ENCODE measurements at places on chromosomes 16 and 17.

DNA sequence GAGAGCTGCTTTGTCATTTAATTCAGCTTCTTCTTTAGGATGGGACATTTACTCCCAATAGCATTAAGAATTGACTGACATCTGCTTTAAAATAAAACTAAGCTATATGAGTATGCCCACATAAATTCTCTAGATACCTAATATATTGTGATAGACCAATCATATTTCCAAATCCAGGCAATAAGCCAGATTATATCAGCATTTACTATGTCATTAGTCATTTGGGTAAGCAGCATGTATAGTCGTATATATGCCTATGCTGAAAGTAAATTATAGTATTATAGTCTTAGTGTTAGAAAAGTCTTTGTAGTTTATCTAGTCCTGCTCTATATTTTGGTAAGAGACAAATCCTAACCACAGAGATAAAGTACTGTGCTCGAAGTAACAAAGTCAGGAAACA lies 958.1 kb downstream of the KCNJ2 start:
- no peaks in the 10 kb centered on the region for H3K36me3 ChIP-seq
- no peaks in the 10 kb centered on the region for H3K27me3 ChIP-seq
- H3K4me1 ChIP-seq, result no peaks in the 10 kb centered on the region
- H3K4me3 ChIP-seq, result no peak overlapping the region
- no peak for DNase-seq

GRCh38 chr16:47018223-47018891 lies 44.9 kb upstream of the DNAJA2 start:
- no peaks in the 10 kb centered on the region for H3K27me3 ChIP-seq
- no peaks in the 10 kb centered on the region for H3K36me3 ChIP-seq
- H3K4me1 ChIP-seq, result no peaks in the 10 kb centered on the region
- no peak overlapping the region for H3K4me3 ChIP-seq
- H3K27ac ChIP-seq, result no peak overlapping the region

- peaks cover 12% of the 10 kb centered on the region for H3K4me1 ChIP-seq
- no peak overlapping the region for H3K4me3 ChIP-seq
- no peaks in the 10 kb centered on the region for H3K36me3 ChIP-seq
- no peak for DNase-seq
These were observed 20.6 kb upstream of the COL1A1 start for GRCh38 chr17:50221864-50222545.

GRCh38 chr16:57798953-57799599 lies 3.2 kb downstream of the KIFC3 start:
- no peak overlapping the region for H3K27ac ChIP-seq
- peaks cover 42% of the 10 kb centered on the region for H3K36me3 ChIP-seq
- H3K4me3 ChIP-seq, result no peak overlapping the region
- no peaks in the 10 kb centered on the region for H3K27me3 ChIP-seq
- peaks cover 72% of the 10 kb centered on the region for H3K4me1 ChIP-seq
- no peak for DNase-seq

- no peaks in the 10 kb centered on the region for H3K27me3 ChIP-seq
- H3K4me3 ChIP-seq, result no peak overlapping the region
- peaks cover 2% of the 10 kb centered on the region for H3K36me3 ChIP-seq
- H3K27ac ChIP-seq, result peak overlapping the region; percentile 72
These were observed 177.9 kb downstream of the SEC14L1 start for GRCh38 chr17:77318491-77319210.

DNA sequence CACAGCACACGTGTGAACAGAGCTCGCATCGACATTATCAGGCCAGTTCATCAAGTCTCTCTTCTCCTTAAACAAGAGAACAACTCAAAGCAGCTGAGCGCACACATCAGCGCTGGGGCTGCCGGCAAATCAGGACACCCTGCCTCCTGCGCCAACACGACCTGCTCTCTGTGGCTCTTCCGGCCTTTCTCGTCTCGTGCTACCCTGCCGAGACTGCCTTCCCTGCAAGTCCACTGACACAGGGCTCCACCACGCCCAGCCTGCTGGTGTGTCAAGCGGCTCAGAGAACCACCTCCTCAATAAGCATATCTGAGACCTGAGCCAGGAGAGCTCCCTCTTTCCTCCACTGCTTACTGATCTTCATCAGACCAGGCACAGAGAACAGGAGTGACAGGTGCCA lies 96.9 kb downstream of the ZNF778 start:
- H3K4me3 ChIP-seq, result no peak overlapping the region
- H3K4me1 ChIP-seq, result peaks cover 46% of the 10 kb centered on the region
- no peaks in the 10 kb centered on the region for H3K27me3 ChIP-seq
- H3K27ac ChIP-seq, result no peak overlapping the region
- peaks cover 44% of the 10 kb centered on the region for H3K36me3 ChIP-seq

DNA sequence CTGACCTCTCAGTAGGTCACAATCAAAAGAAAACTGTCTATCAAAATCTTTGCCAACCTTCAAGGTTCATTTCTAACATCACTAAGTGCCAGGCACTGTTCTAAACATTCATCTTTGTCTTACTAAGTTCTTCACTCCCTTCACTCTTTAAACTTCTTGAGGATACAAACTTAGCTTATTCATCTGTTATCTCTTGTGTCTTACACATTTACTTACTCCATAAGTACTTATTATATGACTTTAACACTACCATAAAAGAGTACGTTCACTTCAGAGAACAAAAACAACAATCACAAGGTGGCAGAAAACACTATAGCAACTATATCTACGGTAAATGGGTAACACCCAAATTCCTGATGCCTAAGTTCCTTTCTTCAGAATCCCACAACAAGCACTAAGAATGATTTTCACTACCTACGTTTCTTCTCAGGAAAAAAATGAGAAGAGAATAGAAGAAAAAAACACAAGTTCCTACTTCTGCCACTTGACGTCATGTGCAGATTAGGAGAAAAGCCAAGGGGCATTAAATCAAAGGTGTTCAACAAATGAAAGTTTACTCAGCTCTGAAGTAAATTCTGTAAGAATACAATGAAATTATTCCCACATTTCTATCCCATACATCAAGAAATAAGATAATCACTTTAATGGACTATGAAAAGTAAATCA lies 29.2 kb downstream of the KANSL1 start:
- H3K36me3 ChIP-seq, result no peaks in the 10 kb centered on the region
- H3K27ac ChIP-seq, result no peak overlapping the region
- no peak overlapping the region for H3K4me3 ChIP-seq
- no peaks in the 10 kb centered on the region for H3K27me3 ChIP-seq

- H3K27ac ChIP-seq, result no peak overlapping the region
- peaks cover 4% of the 10 kb centered on the region for H3K36me3 ChIP-seq
- no peaks in the 10 kb centered on the region for H3K27me3 ChIP-seq
- H3K4me3 ChIP-seq, result no peak overlapping the region
These were observed 42.3 kb downstream of the ZNF18 start for GRCh38 chr17:11954936-11955335.

DNA sequence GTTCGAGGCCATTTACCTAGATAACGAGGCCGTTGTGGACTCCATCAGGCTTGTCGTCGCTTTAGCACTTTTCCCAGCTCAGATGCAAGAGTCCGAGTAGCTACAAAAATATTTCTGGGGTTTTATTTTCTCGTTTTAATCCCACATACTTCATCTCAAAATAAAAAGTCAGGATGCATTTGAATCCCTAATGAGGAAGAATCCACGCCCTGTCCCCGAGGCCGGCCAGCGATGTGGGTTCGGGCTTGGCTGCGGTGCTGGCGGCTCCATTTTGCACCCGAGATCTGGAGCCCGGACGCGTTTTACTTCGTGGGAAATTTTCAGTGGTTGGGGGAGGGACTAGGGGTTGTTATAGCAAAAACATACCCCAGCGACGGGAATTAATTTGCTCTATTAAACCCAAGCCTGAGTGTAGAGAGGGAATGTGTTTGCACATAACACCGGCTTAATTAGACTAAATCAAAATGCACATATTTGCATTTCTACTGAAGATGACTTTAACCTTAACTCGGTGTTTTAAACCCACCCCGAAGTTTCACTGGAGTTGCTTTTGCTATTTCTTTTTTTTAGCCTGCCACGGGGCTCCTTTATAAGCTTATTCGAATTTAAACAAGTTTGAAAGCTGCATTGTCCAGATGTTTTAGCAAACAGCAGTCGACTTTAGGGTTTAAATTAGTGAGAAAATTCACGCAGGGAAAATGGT lies 4.8 kb downstream of the IRX5 start:
- peaks cover 92% of the 10 kb centered on the region for H3K27me3 ChIP-seq
- H3K4me3 ChIP-seq, result peak overlapping the region; percentile 14
- peak overlapping the region; percentile 52 for H3K27ac ChIP-seq

DNA sequence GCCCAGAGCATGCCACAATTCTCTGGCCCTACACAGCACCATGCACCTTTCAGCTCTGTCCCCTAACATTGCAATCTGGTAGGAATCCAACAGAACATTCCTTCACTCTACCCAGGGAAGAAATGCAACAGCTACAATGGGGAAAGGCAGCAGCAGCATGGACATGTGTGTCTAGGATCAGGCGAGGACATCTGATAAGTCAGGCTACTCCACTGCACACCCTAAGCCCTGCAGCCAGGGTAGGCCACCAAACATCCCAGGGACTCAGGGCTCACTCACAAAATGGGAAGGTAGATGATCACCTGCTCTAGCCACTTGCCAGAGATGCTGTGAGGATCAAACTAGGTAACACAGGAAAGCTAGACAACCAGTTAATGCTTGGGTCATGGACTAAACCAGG lies 5.1 kb downstream of the RANBP10 start:
- H3K4me1 ChIP-seq, result peaks cover 10% of the 10 kb centered on the region
- H3K4me3 ChIP-seq, result no peak overlapping the region
- H3K27me3 ChIP-seq, result no peaks in the 10 kb centered on the region
- H3K36me3 ChIP-seq, result peaks cover 55% of the 10 kb centered on the region

DNA sequence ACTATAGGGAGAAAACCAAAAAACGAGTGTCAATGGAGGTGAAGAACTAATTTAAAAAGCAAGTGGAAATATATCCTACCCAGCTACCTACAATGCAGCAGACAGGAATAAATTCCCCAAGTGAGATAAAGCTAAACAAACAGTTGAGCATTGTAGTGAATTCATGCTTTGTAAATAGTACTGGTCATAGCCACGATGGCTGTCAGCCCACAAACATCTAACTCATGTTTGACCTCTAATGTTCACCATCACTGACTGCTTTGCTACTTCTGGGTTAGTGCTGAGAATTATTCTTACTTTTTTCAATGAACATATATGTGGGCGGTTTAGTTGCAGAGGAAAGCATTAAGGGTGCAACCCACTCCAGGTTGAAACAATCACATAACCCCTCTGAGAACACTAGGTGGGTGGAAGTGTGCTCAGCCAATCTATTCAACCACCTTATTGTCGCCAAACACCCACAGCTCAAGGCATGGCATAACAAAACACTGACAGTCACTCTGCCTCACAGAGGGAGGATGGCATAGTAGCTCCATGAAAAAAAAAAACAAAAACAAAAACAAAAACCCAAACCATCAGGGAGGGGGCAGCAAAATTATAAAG lies 264.1 kb downstream of the ZFHX3 start:
- no peak overlapping the region for H3K4me3 ChIP-seq
- H3K4me1 ChIP-seq, result peaks cover 10% of the 10 kb centered on the region
- H3K27ac ChIP-seq, result no peak overlapping the region

DNA sequence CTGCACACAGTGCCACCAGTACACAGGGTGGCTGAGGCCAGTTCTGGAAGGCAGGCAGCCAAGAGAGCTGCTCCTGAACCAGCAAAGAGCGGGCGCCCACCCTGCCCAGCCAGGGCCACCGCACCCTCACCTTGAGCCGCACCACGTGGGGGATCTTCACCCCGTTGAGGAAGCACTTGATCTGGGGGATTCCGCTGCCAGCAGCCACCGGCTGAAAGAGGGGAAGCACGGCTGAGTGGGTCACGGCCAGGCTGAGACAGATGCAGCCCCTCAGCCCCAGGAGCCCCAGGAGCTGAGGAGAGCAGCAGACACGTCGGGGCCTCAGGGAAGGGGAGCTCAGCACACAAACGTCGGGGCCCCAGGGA lies 14.6 kb upstream of the CCDC154 start:
- no peak for DNase-seq
- H3K4me1 ChIP-seq, result no peaks in the 10 kb centered on the region
- H3K27me3 ChIP-seq, result no peaks in the 10 kb centered on the region

DNA sequence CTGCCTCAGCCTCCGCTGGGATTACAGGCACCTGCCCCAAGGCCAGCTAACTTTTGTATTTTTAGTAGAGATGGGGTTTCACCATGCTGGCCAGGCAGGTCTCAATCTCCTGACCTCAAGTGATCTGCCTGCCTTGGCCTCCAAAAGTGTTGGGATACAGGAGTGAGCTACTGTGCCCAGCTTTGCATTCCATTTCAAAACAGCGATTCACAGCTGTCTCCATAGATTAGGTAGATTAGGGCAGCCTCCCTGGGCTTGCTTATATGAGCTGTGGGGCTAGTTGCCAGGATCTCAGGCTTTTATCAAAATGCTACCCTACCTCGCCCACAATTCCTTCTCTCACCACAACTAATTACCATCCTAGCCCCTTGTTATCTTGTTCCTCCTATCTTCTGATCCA lies 176.4 kb upstream of the ZKSCAN2 start:
- H3K4me3 ChIP-seq, result no peak overlapping the region
- no peak overlapping the region for H3K27ac ChIP-seq
- no peak for DNase-seq
- no peaks in the 10 kb centered on the region for H3K36me3 ChIP-seq
- H3K27me3 ChIP-seq, result no peaks in the 10 kb centered on the region
- H3K4me1 ChIP-seq, result no peaks in the 10 kb centered on the region

DNA sequence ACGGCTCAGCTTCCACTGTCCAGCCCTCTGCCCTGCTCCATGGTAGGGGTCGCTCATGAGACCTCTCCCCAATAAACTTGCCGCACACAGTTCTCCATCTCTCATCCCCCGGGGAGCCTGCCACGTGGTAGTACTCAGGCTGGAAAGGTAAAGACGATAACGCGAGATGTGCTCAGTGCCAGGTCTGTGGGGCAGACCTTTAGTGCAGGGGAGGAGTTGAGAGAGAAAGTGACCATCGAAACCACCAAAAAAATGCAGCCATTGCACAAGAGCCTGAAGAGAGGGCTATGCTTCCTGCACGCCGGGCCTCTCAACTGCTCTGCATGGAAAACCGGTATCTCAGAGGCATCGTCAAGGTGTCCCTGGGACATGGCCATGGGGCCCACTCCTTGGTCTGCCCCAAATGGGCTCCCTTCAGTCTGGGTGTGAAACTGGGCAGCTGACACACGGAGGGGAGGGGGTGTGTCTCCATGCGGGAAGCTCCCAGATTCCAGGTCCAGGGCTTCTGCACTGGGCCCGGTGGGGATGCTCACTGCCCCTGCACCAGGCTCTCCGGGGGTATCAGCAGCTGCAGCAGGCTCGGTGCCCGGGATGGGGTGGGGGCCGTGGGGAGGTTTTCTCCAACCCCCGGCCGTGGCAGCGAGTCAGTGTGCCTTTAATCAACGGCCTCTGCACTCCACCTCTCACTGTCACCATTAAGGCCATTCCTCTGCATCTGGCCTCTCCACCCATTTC lies 4.7 kb upstream of the AANAT start:
- H3K27me3 ChIP-seq, result no peaks in the 10 kb centered on the region
- no peak for DNase-seq
- no peaks in the 10 kb centered on the region for H3K36me3 ChIP-seq
- H3K4me3 ChIP-seq, result no peak overlapping the region
- H3K4me1 ChIP-seq, result peaks cover 18% of the 10 kb centered on the region
- H3K27ac ChIP-seq, result no peak overlapping the region

GRCh38 chr17:50128441-50129352 lies 1.3 kb downstream of the SAMD14 start:
- H3K27me3 ChIP-seq, result no peaks in the 10 kb centered on the region
- peak overlapping the region; percentile 79 for H3K27ac ChIP-seq
- peaks cover 25% of the 10 kb centered on the region for H3K4me1 ChIP-seq
- H3K36me3 ChIP-seq, result peaks cover 26% of the 10 kb centered on the region
- peak overlapping the region; percentile 56 for H3K4me3 ChIP-seq

Measured in spinal cord (tissue), 10 donors.